ENCODE measurements at places on chromosomes 3 and 15.

DNA sequence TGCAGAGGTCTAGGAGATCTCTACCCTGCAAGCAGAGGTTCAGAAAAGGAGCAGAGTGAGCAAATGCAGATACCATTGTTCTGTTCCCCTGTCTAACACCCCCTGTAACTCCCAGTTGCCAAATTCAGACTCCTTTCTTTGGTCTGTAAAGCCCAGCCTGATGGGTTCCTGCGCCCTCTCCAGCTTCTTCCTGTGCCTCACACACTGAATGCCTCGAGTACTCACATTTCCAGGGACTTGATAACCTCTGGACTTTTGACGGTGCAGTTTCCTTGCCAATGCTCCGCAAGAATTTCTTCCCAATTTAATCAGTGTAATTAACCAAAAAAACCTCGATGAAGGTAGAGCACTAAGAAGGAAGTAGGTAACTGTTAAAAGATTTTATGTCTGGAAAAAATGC is 19.3 kb downstream of the PDE8A start:
- no peak for DNase-seq

DNA sequence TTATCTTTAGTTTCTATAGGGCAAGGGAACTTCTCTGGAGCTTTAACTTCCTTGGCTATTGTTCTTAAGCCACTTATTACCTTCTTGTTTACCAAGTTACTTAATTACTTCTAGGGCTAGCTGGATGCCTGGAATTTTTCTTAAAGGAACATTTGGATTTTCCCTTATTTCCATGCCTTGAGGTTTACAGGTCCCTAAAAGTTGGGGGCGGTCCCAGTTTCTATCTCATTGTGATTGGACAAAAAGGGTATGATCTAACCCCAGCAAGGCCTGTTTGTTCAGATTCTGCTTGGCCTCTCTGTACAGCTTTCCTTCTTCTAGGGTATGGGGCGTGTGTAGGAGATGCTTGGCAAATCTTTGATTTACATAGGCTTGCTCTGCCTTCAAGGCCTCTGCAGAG is 17.4 kb downstream of the PDHB start:
- no peak for DNase-seq

- DNase-seq = no peak
Measured at GRCh38 chr15:38012894-38013293, 78.5 kb downstream of the TMCO5A start.

DNA sequence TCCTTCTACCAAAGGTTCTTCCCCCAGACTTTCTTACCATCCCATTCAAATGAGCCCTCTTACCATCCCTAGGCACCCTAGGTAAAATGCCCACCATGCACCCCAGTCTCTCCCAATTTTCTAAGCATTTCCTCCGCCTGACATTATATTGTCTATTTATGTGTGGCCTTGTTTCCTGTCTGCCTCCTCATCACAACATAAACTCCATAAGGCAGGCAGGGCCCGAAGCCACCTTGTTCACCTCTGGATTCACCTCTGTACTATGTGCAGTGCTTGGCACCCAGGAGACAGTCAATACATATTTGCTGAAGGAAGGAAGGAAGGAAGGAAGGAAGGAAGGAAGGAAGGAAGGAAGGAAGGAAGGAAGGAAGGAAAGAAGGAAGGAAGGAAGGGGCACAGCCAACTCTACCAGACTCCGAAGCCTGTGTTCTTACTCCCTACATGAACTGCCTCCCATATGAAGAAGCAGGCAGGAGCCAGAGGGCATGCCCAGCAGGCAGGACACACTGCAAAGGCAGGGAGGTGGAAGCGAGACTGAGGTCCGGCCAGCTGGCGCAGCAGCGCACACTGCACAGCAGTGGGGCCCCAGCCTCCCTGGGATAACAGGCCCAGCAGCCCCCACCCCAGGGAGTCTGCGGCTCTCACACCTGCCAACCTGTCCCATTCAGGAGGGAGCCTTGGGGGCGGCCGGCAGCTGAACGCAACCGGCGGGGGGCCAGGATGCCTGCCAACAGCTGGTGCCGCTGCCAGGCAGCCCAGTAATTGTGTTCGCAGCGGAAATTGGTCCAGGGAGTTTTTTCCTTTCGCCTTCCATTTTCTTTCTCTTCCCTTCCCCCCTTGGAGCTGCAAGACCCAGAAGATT is 106.0 kb upstream of the LINGO1 start:
- no peak for DNase-seq

DNA sequence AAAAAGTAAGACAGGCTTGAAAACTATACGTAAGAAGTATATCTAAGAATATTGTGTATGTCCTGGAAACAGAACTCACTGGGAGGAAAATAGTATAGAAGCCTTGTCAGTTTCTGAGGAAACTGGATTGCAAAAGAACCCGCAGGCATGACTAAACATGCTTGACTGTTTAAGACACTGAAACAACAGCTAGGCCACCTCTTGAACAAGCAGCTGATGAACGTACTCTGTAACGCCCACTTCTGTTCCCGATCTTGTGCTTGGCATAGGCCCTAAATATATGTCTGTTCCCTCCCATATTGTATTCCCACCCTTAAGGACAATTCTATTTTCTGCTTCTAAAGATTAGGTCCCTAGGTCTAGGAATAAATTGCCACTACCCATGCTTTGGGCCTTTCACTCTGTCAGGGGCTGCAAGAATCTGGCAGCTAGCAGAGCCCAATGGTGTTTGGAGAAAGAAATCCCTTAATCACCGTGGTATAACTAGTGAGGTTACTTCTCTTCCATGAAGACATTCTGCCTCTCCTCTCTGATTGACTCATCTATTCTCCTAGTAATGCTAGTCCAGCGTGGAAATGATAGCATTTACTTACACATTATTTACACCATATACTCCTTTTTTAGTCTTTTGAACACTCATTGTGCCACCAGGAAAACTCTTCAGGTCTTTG is 46.2 kb downstream of the CD200 start:
- no peak for DNase-seq

GRCh38 chr15:42139596-42139995 is 16.8 kb downstream of the PLA2G4F start:
- DNase-seq = peak; percentile 54

DNA sequence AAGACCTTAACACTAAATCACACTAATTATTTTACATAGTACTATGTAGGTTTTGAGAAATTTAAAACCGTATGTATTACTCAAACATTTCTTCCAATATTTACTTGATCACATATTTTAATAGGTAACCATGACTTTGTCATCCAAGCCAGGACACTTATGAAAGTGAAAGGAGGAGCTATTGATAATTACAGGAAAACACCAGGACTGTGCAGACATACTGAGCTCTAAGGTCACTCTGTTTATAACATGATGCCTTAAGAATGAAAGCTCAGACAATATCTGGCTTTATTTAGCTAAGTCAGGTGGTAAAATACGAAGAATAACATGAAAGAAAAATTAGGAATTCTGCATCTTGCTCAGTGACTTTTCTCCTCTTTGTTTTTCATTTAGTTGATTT is 216.0 kb upstream of the NANOGP8 start:
- no peak for DNase-seq

GRCh38 chr15:70247281-70247680 is 149.6 kb upstream of the TLE3 start:
- no peak for DNase-seq

DNA sequence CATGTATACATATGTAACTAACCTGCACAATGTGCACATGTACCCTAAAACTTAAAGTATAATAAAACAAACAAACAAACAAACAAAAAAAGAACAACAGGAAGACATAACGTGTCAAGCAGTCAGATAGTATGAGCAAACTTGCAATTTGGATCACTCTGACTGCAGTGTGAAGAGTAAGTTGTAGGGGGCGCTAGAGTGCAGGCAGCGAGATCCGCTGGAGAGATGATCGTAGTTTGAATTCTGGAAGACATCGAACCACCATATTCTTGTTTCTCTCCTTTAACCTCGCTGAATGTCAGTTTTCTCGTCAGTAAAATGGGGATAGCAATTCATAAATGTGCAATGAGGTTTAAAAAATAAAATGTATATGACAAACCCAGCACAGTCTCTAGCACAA is 165.2 kb upstream of the LMCD1 start:
- no peak for DNase-seq

GRCh38 chr3:99286266-99286845 is 352.0 kb upstream of the COL8A1 start:
- DNase-seq = no peak

- no peak for DNase-seq
Measured at GRCh38 chr3:173800154-173800553, 402.6 kb downstream of the NLGN1 start.

- DNase-seq = no peak
Measured at GRCh38 chr3:101091489-101091888, 98.3 kb upstream of the ABI3BP start.

- no peak for DNase-seq
Measured at GRCh38 chr3:2727610-2728318, 382.4 kb downstream of the IL5RA start.

GRCh38 chr3:167051421-167051820 is 328.7 kb downstream of the ZBBX start:
- no peak for DNase-seq

- DNase-seq = no peak
Measured at GRCh38 chr3:147943265-147943945, 534.2 kb downstream of the ZIC1 start.

- no peak for DNase-seq
Measured at GRCh38 chr15:92770641-92771040, 115.1 kb upstream of the FAM174B start.

GRCh38 chr3:49790626-49791411 is 4.5 kb upstream of the IP6K1 start:
- peak; percentile 45 for DNase-seq

- DNase-seq = peak; percentile 95
Measured at GRCh38 chr15:65832549-65833364, 36.5 kb upstream of the RAB11A start.

GRCh38 chr3:158809642-158810041 is 7.8 kb downstream of the MFSD1 start:
- DNase-seq = no peak

DNA sequence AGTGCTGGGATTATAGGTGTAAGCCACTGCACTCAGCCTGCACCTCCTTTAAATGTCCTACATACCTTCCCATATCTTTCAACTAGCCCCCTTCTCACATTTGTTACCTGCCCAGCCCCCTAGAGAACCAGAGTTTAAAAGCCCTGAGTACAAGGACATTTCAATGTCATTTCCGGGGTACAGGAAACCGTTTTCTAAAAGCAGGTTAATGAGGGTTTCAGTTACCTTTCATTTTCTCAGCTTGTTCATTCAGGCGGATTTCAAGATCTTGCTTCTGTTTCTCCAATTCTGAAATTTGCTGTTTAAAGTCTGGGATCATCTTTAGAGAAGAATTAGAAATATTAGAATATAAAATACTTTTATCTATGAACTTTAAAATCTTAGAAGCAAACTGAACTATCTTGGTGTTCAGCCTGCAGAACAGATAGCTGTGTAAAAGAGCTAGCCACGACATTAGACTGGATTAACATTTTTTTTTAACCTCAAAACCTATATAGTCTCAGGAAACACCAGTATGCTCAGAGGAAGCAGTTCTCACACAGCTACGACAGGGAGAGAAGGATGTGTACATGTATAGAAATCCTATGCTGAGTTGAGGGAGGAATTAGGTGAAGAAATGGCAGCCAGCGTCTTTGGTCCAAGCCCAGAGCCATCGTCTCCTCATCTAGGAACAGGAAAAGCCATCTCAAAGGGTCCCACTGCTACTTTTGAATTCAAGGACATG is 29.9 kb upstream of the GNB5 start:
- DNase-seq = no peak

DNA sequence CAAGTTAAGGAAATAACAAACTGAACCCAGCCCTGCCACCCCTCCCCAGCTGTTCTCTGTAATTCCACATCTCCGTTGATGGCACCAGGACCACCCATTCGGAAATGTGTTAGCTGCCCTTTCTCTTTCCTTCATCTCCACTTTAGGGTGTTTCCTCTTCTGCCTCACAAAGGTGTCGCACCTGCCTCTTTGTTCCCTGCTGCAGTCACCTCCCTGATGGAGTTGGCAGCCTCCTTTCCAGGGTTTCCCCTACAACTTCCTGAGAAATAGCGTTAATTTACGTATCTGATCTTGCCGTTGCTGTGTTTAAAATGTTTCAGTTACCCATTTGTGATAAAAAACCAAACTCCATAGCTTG is 57.3 kb downstream of the GPR171 start:
- no peak for DNase-seq

DNA sequence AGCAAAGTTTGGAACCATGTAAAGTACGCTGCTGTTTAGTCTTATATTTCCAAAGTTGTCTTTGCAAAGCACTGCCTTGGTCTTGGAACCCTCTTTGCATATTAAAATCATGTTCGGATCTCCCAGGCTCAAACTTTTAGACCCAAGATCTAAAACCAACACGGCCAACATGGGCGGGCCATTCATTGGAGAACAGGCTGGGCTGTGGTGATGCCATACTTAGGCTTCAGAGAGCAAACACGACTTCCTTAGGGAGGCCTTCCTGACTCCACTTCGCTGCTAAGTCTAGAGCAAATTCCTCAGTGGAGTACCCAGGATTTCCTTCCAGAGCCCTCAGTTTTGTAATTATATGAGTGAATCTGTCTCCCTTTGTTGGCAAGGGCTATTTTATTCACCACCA is 3.5 kb downstream of the MAN2C1 start:
- DNase-seq = no peak

- no peak for DNase-seq
Measured at GRCh38 chr3:178520451-178520850, 15.8 kb upstream of the KCNMB2 start.

GRCh38 chr3:51703068-51703760 is 3.7 kb upstream of the GRM2 start:
- DNase-seq = no peak

DNA sequence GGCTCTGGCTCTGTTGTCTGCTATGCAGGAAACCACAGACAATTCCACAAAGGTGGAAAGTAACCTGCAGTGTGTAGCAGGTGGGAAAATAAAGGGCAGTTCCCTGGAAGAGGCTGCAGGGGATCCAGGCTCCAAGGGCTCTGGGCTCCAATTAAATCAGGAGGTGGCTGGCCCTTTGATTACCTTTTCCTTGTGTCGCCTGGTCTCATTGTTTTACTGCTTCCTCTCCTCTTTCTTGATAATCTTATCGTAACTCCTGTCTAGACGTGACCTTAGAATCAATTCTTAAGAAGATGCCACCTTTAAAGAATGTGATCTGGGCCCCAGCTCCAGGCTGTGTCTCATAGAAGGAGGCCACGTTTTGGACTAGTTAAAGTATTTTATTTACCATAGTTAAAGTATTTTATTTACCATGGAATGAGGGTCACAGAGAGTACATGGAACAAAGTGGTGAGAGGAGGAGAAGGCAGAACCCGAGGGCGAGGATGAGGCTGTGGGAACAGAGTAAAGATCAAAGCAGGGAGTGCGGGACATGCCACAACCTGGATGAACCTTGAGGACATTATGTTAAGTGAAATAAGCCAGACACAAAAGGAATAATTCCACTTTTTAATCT is 237.5 kb upstream of the STT3B start:
- DNase-seq = no peak

GRCh38 chr15:56369234-56369633 is 4.0 kb downstream of the TEX9 start:
- no peak for DNase-seq

Data from coronary artery (tissue), 2 donors.